Activated CD4-positive, CD25-positive, alpha-beta regulatory T cell (primary cell): ENCODE measurements at places on chromosomes 6 and 20.
A peak's percentile ranks its signal among the peaks of the same experiment; 100 is the strongest.

GRCh38 chr6:2387445-2387844, 142.0 kb upstream of the GMDS start:
- no peak for DNase-seq

GRCh38 chr6:33430991-33431879, 11.4 kb downstream of the SYNGAP1 start:
- DNase-seq = peak; percentile 55

GRCh38 chr6:91653076-91653723, 1066.3 kb upstream of the MAP3K7 start:
- no peak for DNase-seq

DNA sequence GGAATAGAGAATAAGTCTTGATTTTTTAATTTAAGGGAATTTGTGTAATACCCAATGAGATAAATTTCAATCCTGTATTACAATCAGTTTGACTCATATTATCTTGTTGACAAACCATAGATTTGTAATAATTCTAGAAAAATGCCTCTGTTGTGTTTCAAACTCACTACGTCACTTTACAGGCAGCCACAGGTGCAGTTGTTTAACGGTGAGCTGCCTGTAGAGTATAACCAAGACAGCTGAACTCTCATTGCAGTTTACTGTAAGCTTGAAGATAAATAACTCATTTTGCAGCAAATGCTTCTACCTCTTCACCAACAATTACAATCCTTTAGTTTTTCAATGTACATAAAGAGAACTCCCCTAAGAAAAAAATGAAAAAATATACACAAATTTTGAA, 114.3 kb downstream of the PRKN start:
- no peak for DNase-seq

DNA sequence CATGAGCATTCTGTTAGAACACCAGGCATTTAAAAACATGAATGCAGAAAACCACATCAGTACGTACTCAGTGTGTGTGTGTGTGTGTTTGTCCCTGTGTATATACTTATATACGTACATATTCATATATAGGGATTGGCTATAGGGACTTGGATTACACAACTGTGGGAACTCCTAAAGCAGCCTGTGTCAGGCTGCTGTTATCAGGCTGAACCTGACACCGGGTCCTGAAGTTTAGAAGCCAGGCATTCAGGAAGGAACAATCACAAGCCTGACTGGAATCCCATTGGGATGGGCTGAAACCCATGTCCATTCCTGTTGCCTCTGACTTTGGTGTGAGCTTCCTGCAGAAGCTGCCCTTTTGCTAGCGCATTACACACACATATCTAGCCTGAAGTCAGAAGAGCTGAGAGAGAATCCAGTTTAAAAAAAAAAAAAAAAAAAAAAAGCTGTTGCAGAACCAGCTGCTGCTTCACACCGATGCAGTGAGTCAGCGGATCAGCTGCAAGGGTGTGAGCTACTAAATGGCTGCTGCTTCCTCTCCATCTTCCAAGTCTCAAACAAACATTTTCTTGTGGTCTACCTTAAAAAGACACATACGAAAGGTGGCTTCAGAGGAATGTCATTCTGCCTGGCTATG, 348.1 kb downstream of the THBS2 start:
- no peak for DNase-seq

DNA sequence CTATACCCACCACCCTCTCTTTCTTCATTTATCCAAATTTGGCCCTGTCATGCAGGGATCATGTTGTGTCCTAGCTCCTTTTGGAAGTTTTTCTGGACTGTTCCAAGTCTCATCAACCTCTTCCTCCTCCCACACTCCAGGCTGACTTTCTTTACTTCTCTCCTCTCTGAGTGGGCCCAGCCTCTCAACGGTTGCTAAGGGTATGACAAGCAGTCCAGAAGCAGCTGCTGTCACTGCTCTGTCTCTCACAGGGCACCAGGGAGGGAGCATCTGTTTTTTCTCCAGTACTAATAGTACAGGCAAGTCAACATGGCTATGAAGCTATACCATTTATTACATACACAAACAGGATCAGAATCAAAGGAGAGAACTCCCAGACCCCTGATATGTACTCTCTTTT, 8.2 kb downstream of the NT5DC1 start:
- DNase-seq = no peak

- no peak for DNase-seq
These were observed 14.1 kb upstream of the SLC22A2 start for GRCh38 chr6:160272707-160273106.

- DNase-seq = no peak
These were observed 12.9 kb upstream of the NTSR1 start for GRCh38 chr20:62695448-62696414.

DNA sequence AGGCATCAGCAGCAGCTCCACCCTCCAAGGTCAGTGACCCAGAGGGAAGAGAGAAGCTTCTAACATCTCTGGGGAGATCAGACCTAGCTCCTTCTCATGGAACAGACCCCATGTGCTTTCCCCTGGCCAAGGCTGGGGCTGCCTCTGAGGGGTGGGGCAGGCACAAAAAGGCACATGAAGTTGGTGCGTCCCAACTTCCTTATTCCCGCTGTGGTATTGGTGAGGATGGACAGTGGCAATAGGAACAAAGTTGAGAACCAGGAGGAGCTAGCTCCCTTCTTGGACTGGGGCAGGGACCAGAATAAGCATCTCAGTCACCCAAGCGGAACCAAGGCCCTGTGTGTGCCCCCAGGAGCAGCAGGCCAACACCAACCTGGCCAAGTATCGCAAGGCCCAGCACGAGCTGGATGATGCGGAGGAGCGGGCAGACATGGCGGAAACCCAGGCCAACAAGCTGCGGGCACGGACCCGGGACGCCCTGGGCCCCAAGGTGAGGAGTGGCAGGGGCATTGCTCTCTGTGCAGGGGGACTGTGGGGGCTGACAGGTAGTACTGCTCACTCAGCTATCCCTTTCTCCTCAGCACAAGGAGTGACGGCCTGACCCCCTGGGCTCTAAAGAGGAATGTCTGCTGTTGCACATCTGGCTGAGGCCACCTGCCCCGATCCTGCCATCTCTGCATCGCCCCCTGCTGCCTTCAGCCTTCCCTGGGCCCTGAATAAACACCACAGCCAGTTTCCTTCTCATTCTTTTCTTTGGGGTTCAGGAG, 46.1 kb downstream of the MYH7B start:
- DNase-seq = no peak

DNA sequence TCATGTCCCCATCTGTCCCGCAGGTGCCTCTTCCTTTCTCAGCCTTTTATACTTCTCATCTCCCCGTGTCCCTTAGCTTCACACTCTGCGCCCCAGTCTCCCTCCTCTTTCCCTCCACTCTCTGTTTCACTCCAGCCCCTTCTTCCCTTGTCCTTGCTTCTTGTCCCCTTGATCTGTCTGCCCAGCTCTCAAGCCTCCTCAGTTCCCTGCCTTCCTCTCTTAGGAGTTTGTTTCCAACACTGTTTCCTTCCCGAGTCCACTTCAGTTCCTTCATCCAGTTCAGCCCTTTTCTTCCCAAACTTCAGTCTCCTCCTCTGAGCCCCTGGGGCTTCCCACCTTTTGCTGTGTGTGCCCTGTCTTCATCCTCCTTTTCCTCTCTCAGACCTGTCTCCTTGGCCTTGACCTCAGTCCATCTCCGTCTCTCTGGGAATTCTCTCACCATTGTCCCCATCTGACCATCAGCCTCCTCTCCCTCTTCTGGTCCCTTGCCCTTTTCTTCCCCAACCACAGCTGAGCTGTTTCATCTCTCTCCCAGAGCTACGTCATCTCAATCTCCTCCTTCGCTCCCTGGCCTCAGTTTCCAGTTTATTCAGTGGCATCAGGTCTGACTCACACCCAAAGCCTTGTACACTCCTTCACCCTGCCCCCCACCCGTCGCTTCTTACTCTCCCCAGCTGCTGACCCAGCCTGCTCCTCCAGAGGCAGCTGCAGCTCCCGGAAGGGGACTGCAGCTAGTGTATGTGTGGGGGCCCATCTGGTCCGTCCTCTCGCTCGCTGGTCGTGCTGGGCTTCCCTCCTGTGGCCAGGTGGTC, 2.7 kb upstream of the DDR1 start:
- DNase-seq = no peak

DNA sequence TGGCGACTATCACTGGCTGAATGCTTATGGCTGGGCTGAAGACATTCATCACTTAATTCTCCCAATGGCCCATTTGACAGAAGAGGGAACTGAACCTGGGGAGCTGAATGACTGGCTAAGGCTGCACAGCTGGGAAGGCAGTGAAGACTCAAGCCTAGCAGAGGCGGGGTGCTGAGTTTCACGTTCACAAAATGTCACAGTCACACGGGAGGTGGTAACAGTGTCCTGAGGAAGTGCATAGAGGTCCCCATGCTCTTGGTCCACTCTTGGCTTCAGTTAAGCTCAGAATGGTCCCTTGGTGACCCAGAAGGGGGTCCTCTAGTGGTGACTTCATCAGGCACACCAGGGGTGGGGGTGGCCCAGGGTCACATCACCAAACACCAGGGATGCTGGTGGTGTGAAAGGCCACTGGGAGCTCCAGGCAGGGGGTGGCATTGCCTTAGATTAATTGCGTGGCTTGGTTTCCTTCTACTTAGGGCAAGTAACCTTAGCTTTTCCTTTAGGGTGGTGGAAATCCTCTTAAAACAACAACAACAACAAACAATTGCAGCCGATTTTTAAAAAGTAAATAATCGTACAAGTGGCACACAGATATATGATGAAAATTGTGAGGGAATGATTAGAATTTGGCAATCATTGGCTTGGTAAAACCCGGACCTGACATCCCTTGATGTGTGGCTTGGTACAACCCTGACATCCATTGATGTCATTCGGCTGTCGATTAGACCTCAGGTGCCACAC, 45.0 kb downstream of the SULF2 start:
- no peak for DNase-seq

GRCh38 chr6:149558029-149558428, 8.1 kb upstream of the GINM1 start:
- no peak for DNase-seq

- no peak for DNase-seq
These were observed 8.0 kb downstream of the TGM2 start for GRCh38 chr20:38156888-38157634.

- DNase-seq = peak; percentile 26
These were observed 590 bp downstream of the SLCO4A1 start for GRCh38 chr20:62642666-62643520.

- DNase-seq = no peak
These were observed 7.5 kb upstream of the RBM38 start for GRCh38 chr20:57383447-57384347.

DNA sequence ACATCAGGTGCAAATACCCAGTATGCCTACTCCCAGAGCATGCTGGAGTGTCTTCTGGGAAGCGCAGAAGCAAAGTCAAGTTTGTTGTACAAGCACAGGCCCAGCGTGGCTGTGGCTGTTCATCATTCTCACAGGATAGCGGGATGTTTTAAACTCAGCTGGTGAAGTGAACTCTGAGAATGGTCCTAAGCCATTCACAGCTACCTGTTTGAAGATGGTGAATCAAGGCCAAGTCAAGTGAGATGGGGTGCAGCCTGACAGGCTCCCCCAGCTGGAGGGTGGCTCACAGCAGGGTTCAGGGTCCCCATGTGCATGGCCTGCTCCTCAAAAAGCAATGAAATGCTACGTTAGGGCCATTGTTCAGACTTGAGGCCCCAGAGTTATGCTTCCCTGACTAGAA, 304.7 kb upstream of the FOXQ1 start:
- DNase-seq = no peak

GRCh38 chr6:123009059-123009458, 13.0 kb downstream of the CLVS2 start:
- DNase-seq = no peak

GRCh38 chr6:133306931-133307330, 65.8 kb downstream of the EYA4 start:
- DNase-seq = no peak

- no peak for DNase-seq
These were observed 3.2 kb downstream of the TTLL2 start for GRCh38 chr6:167328086-167328485.

GRCh38 chr20:56373942-56374341, 15.2 kb downstream of the FAM210B start:
- no peak for DNase-seq

DNA sequence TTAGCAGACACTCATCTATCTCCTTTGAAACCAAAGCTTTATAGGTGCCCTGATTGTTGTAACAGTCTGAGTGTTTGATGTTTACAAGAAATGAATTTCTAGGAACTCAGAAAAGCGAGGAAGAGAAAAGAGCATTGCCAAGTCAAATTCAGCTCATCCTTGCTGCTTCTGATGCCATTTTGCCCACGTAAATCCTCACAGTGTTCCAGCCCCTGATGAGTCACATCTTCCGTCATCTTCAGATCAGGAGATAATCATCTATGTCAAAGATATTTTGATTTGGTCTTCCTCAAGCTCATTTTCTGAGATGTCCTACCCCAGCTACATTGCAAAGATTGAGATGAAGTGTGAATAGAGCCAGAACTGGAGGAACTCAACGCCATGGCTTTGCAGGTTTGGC, 426.2 kb downstream of the BMP2 start:
- DNase-seq = no peak

DNA sequence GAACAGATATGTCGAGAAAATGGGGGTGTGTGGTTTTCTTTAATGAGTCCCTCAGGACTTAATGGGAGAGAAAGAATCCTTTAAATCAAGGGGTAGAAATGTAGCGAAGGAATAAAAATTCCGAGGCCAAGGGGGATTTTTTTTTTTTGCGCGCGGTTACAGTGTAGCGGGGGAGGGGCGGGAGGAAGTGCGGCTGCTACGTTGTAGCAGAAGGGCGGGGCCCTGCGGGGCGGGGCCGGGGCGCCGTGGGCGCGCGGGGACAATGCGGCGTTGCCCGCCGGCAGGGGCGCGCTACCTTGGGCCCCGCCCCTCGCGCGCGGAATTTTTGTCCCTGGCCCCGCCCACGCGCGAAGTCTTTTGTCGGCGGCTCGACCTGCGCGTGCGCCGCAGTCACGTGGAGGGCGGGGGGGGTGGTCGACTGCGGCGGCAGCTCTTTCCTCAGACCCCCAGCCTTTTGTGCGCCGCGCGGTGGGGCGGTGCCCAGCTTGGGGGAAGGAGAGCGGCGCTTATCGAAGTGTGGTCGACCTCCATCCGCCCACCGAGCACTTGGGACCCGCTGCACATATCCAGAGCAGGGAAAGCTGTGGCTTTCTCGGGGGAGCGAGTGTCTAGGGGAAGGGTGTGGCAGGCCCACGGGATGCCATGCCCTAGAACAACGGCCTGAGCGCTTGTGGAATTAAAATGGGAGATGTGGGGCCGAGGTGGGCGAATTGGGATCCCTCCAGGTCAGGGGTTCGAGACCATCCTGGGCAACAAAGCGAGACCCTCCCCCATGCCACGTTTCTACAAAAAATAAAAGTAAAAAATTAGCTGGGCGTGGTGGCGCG, 1.3 kb downstream of the TUBB start:
- DNase-seq = peak; percentile 94

- DNase-seq = no peak
These were observed 172.7 kb downstream of the MRPL14 start for GRCh38 chr6:43954311-43955131.
